ELR (cell line): ENCODE measurements at places on chromosomes 4 and X.

DNA sequence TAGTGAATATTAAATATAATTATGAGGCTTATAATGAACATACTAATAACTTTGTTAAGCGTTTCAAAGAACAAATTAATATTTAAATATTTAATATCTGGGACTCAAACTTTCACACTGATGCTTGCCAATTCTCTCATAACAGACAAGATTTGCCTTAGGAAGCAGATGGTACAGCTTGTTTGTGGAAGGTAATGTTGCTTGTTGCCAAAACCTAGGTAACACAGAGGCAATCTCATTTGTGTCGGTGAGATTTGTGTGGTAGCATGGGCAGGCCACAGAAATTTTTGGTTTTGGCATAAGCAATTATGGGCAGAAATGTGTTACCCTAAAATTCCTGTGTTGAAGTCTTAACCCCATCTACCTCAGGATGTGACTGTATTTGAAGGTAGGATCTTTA is 114.9 kb upstream of the AFF2 start:
- no peak for DNase-seq

GRCh38 chrX:78199851-78200250 is 60.4 kb upstream of the TAF9B start:
- DNase-seq, result peak; percentile 36

DNA sequence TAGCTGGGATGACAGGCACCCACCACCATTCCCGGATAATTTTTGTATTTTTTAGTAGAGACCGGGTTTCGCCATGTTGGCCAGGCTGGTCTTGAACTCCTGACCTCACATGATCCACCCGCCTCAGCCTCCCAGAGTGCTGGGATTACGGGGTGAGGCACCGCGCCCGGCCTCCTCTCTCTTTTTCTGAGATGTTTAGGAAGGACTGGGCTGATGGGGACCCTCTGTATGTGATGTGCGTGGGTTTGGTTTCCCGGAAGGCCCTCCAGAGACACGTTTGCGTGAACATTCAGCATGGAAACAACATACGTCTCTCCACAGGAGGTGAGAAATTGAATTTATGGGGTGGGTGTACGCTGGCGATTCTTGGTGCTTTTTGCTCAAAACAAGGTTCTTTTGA is 18.6 kb downstream of the SHOX start:
- no peak for DNase-seq

- DNase-seq, result no peak
Observed at GRCh38 chr4:15543537-15544247, 74.0 kb downstream of the CC2D2A start.

DNA sequence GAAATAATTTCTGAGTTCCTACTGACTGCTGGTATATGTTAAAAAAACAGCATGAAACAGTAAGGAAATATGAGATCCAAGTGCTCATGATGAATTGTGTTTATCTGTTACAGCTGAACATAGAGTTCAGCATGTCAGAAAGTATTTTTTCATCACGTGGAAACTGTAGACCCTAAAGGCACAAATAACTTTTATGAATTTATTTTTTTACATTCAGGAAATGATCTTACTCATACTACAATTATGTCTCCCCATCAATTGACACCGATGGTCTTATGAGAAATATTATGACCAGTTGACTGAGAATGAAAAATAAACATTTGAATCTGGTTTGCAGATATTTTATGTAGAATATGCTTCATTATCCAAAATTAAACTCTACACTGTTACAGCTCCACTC is 283.1 kb upstream of the SPANXN4 start:
- DNase-seq, result no peak

GRCh38 chr4:47831026-47831679 is 6.7 kb downstream of the CORIN start:
- no peak for DNase-seq

GRCh38 chr4:1099270-1099669 is 14.1 kb downstream of the RNF212 start:
- DNase-seq, result no peak

DNA sequence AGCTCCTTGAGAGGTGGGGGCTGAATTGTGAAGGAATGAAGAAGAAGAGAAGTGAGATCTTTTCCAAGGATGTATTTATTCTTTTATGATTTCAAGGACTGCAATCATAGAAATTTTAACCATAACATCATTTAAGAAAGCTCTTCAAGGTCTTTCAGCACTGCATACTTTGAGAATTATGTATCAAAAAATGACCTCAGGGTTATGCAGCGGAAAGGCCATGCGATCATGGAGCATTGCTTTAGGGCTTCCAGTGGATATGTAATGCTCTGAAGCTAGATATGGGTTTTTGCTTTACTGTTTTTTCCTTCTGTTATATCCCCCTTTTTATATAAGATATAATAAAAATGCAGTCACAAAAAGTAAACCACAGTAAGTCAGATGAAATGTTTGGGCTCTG is 38.7 kb downstream of the SGMS2 start:
- DNase-seq, result peak; percentile 54

GRCh38 chr4:146194212-146194611 is 18.7 kb downstream of the LSM6 start:
- no peak for DNase-seq

- DNase-seq, result peak; percentile 85
Observed at GRCh38 chr4:102825261-102826091, 1.9 kb downstream of the UBE2D3 start.

DNA sequence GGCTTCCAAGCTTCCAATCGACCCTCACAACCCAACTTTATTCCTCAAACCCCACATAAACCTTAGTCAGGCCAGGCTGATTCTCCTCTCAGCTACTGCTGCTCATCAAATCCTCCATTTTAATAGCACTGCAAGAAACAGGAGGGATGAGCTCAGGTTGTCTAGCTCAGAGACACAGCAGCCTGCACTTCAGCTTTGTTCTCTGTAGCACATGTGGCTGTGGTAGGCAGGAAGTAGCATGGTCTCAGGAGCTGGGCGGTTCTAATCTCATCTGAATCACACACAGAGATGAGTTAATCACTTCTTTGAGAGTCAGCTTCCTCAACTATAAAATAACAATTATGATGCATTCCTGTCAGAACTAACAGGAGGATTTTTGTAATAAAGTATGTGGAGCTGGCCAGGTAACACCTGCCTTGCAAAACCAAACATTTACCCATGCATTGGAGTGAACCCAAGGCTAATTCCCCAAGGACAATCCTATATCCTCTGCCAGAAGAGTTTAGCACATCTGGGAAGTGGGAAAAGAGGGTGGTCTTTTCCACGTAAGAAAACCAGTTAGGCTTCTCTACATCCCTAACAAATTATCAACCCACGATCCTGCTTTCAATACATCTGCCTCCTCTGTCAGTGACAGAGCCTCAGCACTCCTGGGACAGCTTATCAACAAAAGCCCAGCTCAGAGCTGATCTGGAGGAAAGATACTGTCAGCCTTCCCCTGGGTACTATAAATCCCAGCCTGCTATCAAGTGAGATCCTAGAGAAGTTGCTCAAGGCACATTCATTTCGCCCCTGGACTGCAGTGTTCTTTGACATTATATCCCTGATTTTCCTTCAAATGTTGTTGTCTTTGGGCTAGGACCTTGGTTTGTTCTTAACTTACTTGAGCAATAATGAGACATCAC is 32.8 kb downstream of the ELOVL6 start:
- DNase-seq, result peak; percentile 90

GRCh38 chr4:166823848-166824247 is 410.4 kb downstream of the SPOCK3 start:
- DNase-seq, result no peak

- DNase-seq, result no peak
Observed at GRCh38 chr4:47084795-47085194, 53.4 kb downstream of the GABRB1 start.

DNA sequence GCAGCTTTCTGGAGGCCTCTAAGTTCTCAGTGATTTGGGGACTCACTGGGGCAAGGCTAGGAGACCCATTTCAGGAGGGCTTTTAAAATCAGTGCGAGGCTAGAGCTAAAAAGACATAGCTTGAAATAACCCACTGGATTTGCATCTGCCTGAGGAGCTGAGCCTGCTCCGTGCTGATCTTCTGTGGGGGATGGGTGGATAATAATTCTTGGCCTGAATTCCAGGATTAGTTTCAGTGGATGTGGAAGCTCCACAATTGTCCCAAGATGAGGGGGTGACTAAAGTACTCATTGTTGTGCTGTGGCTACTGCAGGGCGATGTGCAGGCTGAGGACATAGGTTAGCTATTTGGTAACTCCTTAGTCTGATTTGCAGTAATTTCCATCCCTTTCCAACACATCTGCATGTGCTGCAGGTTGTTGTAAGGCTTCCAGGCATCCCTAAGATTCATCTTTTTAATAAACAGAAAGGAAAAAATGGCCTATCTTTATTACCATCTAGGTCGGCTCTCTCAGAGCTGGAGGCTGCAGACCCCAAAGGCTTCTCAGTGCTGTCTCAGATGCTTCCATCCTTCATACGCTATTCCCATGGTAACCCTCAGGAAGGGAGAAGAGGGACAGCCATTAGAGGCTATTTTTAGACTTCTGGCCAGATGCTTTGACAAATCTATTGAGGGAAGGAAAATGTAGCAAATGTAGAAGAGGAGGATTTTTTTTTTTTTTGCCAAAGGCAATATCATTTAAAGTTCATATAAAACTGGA is 63.4 kb downstream of the GRXCR1 start:
- DNase-seq, result no peak

- no peak for DNase-seq
Observed at GRCh38 chr4:158169506-158169905, 3.3 kb downstream of the GASK1B start.

DNA sequence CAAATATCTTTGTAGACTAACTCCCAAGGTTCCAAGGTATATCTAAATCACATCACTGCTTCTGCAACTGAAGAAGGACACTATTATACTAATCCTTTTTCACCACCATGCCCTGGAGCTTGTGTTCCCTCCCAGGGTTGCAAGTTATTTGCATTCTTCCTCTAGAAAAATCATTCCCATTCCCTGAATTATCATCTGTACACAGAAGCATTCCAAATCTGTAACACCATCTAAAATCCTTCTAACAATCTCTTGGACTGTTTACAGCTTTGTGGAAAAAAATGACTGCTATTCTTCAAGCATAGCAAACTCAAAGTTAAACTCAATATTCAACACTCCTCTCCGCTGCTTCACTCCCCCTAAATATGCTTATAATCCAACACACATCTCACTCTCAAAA is 1570.8 kb upstream of the ADGRL3 start:
- DNase-seq, result no peak

DNA sequence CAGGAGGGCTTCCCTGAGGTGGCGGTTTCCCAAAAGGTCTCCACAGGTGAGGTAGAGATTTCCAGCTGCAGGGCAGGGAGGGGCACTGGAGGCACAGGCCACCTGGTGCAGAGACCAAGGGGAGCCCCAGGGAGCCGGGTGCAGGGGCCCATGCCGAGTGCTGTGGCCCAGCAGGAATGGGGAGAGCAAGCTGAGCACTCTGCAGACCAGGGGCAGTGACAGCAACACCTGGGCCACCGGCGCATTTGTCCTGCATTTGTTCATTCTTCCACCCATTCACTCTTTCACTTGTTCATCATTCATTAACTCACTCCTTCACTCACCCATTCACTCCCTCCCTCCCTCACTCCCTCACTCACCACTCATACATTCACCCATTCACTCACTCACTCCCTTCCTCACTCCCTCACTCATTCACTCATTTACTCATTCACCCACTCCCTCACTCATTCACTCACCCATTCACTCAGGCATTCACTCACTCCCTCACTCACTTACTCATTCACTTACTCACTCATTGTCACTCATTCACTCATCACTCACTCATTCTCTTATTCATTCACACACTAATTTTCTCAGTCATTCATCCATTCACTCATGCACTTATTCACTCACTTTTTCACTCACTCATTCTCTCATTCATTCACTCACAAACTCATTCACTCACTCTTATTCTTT is 16.3 kb downstream of the CPZ start:
- DNase-seq, result no peak

- DNase-seq, result no peak
Observed at GRCh38 chr4:22241415-22241814, 274.5 kb downstream of the ADGRA3 start.

DNA sequence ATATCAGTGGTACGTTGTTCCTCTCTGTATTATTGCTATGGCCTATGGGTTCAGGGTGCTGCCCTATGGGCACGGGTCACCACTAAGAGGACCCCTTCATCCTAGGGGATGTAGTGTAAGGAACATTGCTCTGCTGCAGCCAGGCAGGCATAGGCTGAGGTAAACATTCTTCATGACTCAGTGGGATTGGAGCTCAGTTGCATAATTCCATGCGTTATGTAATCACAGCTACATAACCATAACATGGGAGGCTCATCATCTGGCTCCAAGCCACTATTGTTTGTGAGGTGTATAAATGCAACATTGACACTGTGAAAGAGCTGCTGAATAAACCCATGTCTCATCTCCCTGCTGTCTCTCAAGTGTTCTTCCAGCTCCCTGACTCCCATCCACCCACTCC is 375.2 kb downstream of the MAGEE1 start:
- DNase-seq, result peak; percentile 12

DNA sequence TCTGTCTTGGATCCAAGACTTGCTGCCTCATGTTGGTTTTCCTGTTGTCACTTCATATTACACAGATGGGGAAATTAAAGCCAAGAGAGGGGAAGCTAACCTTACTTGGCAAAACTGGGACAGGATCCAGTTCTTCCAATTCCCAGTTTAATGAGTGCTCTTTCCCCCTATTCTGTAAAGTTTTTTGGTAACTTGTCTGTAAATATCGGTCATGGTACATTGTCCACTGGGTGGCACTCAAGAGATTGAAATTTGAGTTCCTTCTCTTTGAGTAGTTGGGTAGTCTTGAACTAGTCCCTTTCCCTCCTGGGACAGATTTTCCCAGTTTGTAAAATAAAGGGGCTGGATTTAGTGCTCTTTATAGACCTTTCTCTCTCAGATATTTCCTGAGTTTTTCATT is 12.4 kb upstream of the EOLA2 start:
- peak; percentile 63 for DNase-seq

GRCh38 chr4:118727360-118727759 is 42.2 kb downstream of the METTL14 start:
- DNase-seq, result peak; percentile 25

GRCh38 chr4:94489098-94489497 is 37.4 kb downstream of the PDLIM5 start:
- peak; percentile 30 for DNase-seq

GRCh38 chrX:66022632-66023384 is 17.1 kb downstream of the VSIG4 start:
- DNase-seq, result no peak

- DNase-seq, result no peak
Observed at GRCh38 chr4:164924670-164925238, 47.8 kb downstream of the APELA start.

DNA sequence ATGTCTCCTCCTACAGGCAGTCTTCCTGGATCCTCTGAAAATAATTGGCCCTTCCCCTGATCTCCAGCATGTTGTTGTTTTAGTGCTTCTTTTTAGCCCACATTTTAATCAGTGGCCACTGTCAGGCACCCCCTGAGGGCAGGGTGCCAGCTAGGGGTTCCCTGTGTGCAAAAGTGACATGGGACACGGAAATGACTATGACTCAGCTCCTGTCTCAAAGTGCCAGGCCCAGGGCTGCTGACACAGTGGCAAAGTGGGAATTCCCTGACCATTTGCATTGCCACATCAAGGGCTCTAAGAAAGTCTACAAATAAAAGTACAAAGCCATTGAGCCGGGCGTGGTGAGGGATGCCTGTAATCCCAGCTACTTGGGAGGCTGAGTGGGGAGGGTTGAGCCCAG is 24.8 kb downstream of the HMX1 start:
- no peak for DNase-seq

- DNase-seq, result peak; percentile 45
Observed at GRCh38 chr4:179225594-179225993, 1783.4 kb upstream of the AGA start.
